Non-pigmented ciliary epithelial cell (primary cell): ENCODE measurements at places on chromosomes 16 and 17.

GRCh38 chr17:59892251-59892923, 356 bp downstream of the TUBD1 start:
- no peak for DNase-seq

- DNase-seq, result no peak
Observed at GRCh38 chr17:78613416-78613815, 36.2 kb upstream of the DNAH17 start.

- no peak for DNase-seq
Observed at GRCh38 chr16:55662644-55663031, 6.8 kb downstream of the SLC6A2 start.

- no peak for DNase-seq
Observed at GRCh38 chr17:65121916-65122806, 15.0 kb upstream of the RGS9 start.

- DNase-seq, result no peak
Observed at GRCh38 chr16:84647828-84648594, at the start of gene KLHL36. Gene KLHL36, plus strand, starts transcription at chr16:84648511. Its CDS starts 2,357 bp downstream, at chr16:84650868.

- no peak for DNase-seq
Observed at GRCh38 chr16:86608301-86608747, 30.0 kb downstream of the FOXL1 start.

- DNase-seq, result no peak
Observed at GRCh38 chr17:77182205-77183172, 41.7 kb downstream of the SEC14L1 start.

GRCh38 chr17:28972437-28972836, 21.1 kb upstream of the PHF12 start:
- no peak for DNase-seq

GRCh38 chr17:4679658-4680057, 24.3 kb downstream of the PELP1 start:
- peak; percentile 35 for DNase-seq

DNA sequence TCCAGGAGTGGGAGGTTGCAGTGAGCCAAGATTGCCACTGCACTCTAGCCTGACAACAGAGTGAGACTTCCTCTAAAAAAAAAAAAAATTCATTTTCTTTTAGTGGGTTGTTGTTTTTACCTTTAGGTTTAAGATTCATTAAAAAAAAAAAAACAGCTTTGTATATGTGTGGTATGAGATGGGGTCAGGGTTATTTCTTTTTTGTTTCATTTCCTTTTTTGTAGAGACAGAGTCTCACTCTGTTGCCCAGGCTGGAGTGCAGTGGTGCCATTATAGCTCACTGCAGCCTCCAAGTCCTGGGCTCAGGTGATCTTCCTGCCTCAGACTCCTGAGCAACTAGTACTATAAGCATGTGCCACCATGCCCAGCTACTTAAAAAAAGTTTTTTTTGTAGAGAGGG, 47.0 kb downstream of the BCAS3 start:
- DNase-seq, result no peak

DNA sequence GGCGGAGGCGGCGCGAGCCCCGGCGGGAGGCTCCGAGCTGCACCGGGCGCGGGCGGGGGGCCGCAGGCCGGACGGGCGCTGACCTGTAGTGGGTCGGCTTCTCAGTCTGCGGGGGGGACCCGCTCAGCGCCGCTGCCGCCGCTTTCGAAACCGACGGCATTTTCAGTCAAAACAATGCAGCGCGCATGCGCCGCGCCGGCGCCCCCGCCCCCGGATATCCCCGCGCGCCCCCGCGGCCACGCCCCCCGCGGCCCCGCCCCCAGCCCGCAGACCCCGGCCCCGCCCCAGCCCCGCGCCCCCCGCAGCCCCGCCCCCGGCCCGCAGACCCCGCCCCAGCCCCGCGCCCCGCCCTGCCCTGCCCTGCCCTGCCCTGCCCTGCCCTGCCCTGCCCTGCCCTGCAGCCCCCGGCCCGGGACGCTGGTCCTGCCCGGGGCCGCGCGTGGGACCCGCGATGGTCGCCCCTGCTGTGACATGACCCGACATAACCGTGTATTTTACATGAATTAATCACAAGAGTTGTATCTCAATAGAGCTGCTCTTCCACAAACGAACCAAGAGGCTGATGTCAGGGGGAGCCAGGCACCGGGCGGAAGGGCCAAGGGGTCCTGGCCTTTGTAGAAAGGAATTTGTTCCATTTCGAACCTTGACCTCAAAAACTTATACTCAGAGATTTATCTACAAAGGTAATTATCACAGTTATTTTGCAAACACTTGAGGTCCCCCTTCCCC, at the start of gene UNKL:
TSS of gene UNKL (minus strand) at position 173 of the 729 bp plus-strand sequence. CDS start at position 160, 13 bp downstream.
- no peak for DNase-seq

DNA sequence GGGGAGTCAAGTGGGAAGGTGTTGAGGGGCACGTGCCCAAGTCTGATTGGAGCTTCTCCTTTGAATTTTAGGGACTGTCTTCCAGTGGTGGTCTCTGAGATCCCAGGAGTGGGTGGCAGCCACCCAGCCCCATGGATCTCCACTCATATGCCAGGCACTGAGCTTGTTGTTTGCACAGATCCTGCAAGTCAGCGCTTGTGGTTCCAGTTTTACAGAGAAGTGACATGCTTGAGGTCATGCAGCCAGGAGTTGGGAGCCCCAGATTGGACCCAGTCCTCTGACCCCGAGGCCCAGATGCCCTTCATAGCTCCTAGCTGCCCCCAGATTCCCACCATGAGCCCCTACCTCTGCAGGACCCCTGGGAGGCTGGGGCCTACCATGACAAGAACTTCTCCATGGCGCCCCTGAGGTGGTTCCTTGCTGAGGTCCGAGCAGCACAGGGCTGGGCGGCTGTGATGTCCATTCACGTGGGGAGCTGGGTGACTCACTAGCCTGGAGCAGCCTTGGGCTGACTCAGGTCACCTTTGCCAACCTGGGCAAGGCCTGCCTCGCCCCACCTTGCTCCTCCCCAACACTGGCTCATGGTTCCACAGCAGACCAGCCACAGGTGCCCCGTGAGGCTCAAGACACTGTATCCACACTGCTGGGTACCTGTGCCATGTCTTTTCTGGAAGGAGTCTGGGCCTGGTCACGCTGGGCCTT, 47.4 kb downstream of the RAI1 start:
- DNase-seq, result no peak

- peak; percentile 72 for DNase-seq
Observed at GRCh38 chr17:64202683-64203344, 60.2 kb downstream of the TEX2 start.

GRCh38 chr17:36641877-36642845, 40.8 kb downstream of the MRM1 start:
- no peak for DNase-seq

DNA sequence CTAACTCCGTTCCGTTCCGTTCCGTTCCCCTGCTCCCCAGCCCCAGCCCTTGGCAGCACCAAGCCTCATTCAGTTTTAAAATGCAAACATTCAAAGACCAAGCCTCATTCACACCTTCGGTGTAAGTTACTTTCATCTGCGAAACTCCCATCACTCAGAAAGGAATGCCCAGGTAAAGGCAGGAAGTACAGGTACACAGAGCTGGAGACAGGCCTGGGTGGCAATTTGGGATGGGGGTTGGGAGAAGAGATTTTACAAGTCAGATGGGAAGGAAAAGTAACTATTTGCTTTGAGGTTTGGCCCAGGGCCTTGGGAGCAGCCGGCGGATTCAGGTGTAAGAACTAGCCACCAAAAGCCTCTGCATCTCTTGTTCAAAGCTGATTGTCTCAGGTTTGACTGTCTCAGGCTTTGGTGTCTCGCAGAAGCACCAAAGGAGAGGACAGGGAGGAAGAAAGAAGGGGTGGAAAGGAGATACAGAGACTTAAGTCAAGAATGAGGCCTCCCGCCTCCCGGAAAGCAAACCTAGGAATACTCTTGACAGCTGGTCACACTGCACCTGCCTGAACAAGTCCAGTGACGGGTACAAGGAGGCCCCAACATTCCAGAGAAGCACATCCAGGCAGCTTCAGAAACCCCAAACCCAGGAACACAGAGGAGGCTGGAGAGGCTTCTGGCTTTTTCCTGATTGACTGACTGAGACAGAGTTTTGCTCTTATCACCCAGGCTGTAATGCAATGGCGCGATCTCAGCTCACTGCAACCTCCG, 54.7 kb downstream of the NXN start:
- DNase-seq, result no peak

- no peak for DNase-seq
Observed at GRCh38 chr16:4792951-4793513, 2.1 kb upstream of the SMIM22 start.

DNA sequence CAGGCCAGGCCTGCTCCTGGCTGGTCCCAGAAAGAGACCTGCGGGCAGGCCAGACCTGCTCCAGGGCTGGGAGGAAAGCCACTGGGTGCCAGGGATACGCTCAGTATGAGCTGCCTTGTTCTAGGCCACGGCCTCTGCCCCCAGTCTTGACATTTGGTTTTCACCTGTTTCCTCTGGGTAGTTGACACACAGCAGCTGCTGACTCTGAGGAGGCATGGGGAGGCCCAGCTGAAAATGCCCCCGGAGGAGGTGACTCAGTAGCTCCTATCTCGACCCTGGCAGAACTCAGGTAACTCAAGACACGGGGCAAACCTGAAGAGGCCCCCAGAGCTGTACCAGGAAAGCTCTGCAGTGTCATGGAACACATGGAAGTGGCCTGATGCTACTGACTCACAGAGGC, 13.9 kb upstream of the ADGRG1 start:
- DNase-seq, result no peak

DNA sequence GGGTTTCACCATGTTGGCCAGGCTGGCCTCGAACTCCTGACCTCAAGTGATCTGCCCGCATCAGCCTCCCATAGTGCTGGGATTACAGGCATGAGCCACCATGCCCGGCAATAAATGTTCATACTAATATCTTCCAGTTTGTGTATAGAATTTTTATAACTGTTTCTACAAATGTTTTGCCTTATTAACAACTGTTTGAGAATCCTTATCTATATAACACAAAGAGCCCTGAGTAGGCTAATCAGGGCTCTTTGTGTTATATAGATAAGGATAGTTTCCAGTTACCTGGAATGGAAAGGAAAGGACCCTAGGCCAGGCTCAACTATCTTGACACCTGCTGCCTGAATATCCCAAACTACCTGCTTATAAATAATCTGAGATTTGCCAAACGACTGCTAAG, 16.9 kb downstream of the TERF2 start:
- no peak for DNase-seq

- DNase-seq, result peak; percentile 40
Observed at GRCh38 chr16:17273142-17273561, 197.6 kb downstream of the XYLT1 start.
